IMR-90 (cell line): ENCODE measurements at places on chromosomes 11 and 22. TPM values are rescaled to one million over a fixed set of nuclear protein-coding genes. Genes with fewer than 3 reads are reported as not detected.
A peak's percentile ranks its signal among the peaks of the same experiment; 100 is the strongest.

DNA sequence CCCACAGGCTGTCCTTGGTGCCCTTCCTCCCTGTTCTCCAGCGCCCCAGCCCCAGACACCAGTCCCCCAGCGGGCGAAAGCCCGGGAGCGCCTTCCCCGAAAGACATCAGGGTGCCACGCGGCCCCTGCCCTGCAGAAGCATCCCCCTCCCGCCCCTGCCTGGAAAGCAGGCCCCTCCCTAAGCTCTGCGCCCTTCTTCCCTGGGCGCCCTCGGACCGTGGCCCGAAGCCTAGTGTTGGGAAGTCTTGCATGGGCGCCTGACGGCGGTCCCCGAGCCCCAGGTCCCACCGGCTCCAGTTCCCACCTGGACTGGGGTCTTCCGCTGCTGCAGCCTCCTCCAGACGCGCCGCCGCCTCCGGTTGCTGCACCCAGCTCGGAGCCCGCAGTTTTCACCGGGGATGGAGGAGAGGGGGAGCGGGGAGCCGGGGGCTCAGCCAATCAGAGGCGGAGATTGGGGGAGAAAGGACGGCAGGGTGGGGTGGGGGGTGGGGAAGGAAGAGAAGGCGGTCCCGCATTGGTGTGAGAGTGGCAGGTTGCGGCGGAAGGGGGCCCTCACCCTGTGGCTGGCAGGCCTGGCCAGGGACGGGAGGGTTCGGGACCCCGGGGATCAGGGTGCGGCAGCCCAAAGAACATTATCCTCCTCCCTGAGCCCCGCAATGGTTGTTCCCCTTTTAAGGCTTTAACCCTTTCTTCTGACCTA, at the start of gene THY1:
TSS of gene THY1 (minus strand) at position 364 of the 700 bp plus-strand sequence. CDS start 2,267 bp downstream, outside the sequence.
- peak within 1 kb of the TSS; percentile 77 for H3K4me3 ChIP-seq
- peak; percentile 64 for DNase-seq
- H3K27me3 ChIP-seq: no peaks in the 10 kb centered on the region
- H3K27ac ChIP-seq: peak within 1 kb of the TSS; percentile 83
- peaks cover 26% of the 10 kb centered on the region for H3K36me3 ChIP-seq

DNA sequence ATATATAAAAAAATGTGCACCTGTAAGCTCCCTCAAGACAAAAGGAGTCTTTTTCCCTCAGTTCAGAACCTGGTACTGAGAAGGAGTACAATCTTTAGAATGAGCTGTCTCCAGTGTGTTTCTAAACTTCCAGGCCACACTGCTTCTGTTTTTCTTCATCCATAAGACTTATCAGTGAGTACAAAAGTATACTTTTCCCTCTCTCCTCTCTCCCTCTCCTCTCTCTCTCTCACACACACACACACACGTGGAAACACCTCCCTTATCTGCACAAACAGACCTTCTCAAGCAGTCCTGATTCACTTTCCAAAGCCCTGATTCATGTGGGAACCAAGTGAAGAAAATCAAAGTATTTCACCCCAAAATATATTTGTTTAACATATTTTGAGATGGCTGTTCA, 220.7 kb upstream of the UBASH3B start:
- no peak for DNase-seq
- no peak overlapping the region for H3K4me3 ChIP-seq
- peaks cover 4% of the 10 kb centered on the region; the same call in 1 of the 2 replicates for H3K4me1 ChIP-seq
- peaks cover 5% of the 10 kb centered on the region; the same call in 1 of the 2 replicates for H3K27me3 ChIP-seq
- H3K27ac ChIP-seq: no peak overlapping the region

DNA sequence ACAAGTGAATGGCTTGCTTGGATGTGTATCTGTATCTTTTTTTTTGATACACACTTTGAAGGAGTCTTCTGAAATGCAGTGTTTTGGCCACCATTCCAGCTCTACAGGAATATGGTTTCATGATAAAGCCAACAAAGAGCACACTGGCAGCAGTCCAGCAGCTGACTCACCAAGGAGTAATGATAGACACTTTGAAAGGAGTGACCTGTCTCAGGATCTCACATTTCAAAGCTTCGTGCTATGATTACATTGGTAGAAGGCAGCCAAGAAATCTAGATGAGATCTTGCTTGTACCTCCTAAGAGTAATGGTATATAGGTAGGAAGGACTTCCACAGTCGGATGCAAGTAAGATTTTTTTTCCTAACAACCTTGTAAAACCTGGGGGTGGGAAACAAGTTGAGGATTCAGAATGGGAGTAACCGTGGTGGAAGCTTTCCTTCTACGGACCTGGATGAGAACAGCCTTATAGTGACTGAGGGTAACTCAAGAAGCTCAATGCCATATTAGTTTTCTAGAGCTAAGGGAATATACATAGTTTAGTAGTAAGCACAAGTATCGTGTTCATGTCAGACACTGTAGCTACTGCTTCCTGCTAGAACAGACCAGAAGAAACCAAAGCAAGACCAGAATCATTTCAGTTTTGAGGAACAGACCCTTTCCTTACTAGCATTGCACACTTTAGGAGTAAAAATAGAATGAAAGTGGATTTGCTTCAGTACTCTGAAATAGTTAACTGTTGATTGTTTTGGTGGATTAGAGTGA, 25.0 kb downstream of the MTMR3 start:
- peak overlapping the region; percentile 18; the same call in 1 of the 2 replicates for H3K27ac ChIP-seq
- no peak overlapping the region for H3K4me3 ChIP-seq
- peaks cover 14% of the 10 kb centered on the region for H3K4me1 ChIP-seq
- peak; percentile 99 for DNase-seq

- no peak for DNase-seq
- H3K27me3 ChIP-seq: no peaks in the 10 kb centered on the region
- no peak overlapping the region for H3K4me3 ChIP-seq
- H3K4me1 ChIP-seq: no peaks in the 10 kb centered on the region
Measured at GRCh38 chr22:49009359-49010063, 818.2 kb downstream of the BRD1 start.

DNA sequence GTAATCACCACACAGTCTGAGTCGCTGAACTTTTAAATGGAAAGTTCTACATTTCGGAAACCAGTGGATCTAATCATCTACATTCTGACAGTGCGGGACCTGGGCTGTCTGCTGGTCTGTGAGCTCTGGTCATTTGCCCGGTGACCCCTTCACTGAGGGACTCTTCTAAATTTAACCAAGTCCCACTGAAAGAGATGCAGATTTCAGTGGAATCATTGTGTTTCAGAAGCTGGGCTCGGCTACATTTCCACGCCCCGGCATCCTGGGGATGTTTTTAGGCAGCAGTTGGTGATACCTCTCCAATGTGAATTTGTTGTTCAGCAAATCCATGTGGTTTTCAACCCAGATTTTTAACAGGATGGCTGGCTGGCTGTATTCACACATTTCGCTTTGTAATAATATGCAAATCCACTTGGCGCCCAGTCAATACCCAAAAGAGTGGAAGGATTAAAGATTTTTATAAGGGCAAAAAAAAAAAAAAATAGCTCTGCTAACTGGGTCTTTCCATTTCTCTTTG, 145.5 kb upstream of the RASSF10 start:
- peaks cover 15% of the 10 kb centered on the region for H3K4me1 ChIP-seq
- H3K27me3 ChIP-seq: no peaks in the 10 kb centered on the region
- DNase-seq: no peak
- H3K27ac ChIP-seq: peak overlapping the region; percentile 27; the same call in 1 of the 2 replicates
- peaks cover 4% of the 10 kb centered on the region; the same call in 1 of the 2 replicates for H3K36me3 ChIP-seq

GRCh38 chr11:55707029-55707428, 45.0 kb downstream of the OR4C6 start:
- H3K27ac ChIP-seq: no peak overlapping the region
- no peaks in the 10 kb centered on the region for H3K36me3 ChIP-seq
- DNase-seq: peak; percentile 33
- H3K27me3 ChIP-seq: no peaks in the 10 kb centered on the region
- H3K4me1 ChIP-seq: no peaks in the 10 kb centered on the region

GRCh38 chr22:47299211-47299862, 536.9 kb downstream of the TBC1D22A start:
- no peaks in the 10 kb centered on the region for H3K27me3 ChIP-seq
- H3K4me3 ChIP-seq: no peak overlapping the region
- no peak for DNase-seq
- H3K27ac ChIP-seq: no peak overlapping the region
- H3K4me1 ChIP-seq: no peaks in the 10 kb centered on the region

DNA sequence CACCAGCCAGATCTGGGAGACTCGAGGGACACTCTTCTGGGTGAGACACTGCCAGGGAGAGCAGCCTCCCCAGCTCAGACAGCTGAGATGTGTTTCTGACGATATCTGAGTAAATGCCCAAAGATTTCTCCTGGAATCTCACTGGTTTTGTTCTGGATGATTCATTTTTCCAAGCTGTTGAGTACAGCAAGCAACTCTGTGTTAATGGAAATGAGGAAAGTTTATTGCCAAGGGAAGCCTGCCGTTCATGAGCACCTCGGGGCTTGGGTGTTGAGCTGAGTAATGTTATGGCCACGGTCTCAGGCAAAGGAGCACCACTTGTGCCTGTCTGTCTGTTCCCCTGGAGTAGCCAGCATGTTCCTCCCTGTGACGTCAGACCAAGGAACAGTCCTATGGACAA, 1132.4 kb downstream of the BRD1 start:
- no peaks in the 10 kb centered on the region for H3K36me3 ChIP-seq
- H3K4me1 ChIP-seq: no peaks in the 10 kb centered on the region
- no peak overlapping the region for H3K4me3 ChIP-seq
- H3K27ac ChIP-seq: no peak overlapping the region
- DNase-seq: no peak

- H3K27me3 ChIP-seq: peaks cover 19% of the 10 kb centered on the region
- no peak overlapping the region for H3K27ac ChIP-seq
- H3K4me1 ChIP-seq: peaks cover 4% of the 10 kb centered on the region; the same call in 1 of the 2 replicates
- no peak overlapping the region for H3K4me3 ChIP-seq
Measured at GRCh38 chr11:70268526-70268925, 2.0 kb upstream of the PPFIA1 start.

- no peak overlapping the region for H3K4me3 ChIP-seq
- no peak for DNase-seq
- H3K27ac ChIP-seq: no peak overlapping the region
- no peaks in the 10 kb centered on the region; the same call in 1 of the 2 replicates for H3K4me1 ChIP-seq
Measured at GRCh38 chr11:95650276-95650675, 139.3 kb downstream of the FAM76B start.

CCDC116 gene
- under 0.01 TPM in 1 of 2 replicates, not detected in the other for total RNA-seq

CHRM1 gene
- not detected in 2 replicates for total RNA-seq

GP1BB gene
- 0.18 and 0.28 TPM in 2 replicates for total RNA-seq

OR5A1 gene
- not detected in 2 replicates for total RNA-seq

WBP2NL gene
- total RNA-seq: not detected in 2 replicates

FGF19 gene
- total RNA-seq: not detected in 2 replicates

MMP27 gene
- total RNA-seq: not detected in 2 replicates

INS gene
- not detected in 2 replicates for total RNA-seq
